Activated naive CD4-positive, alpha-beta T cell treated with anti-CD3 and anti-CD28 coated beads for 36 hours (primary cell): ENCODE measurements at places on chromosomes 1 and 21. TPM values are rescaled to one million over a fixed set of nuclear protein-coding genes. Genes with fewer than 3 reads are reported as not detected.

DNA sequence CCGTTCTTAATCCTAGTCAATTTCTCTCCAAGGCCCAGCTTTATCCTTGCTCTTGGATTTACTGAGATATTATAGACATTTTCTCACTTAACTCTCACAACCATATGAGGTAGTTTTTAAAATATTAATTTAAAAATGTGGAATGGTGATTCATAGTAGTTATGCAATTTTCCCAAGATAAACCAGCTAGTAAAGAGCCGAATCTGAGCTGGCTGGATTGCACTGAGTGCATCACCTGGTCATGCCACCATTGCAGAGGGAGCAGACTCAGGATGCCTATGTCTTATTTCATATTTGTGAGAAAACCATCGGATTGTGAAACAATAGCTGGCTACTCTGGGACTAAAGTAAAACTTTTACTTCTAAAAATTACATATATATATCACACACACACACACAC lies 494.0 kb downstream of the KCNT2 start:
- H3K27ac ChIP-seq: no peak overlapping the region
- H3K4me3 ChIP-seq: no peak overlapping the region
- H3K36me3 ChIP-seq: no peaks in the 10 kb centered on the region
- no peaks in the 10 kb centered on the region for H3K4me1 ChIP-seq

The CLIC6 gene
- total RNA-seq: 0.12 TPM

The FNDC10 gene
- 0.94 TPM for total RNA-seq

The OR2M3 gene
- total RNA-seq: not detected

DNA sequence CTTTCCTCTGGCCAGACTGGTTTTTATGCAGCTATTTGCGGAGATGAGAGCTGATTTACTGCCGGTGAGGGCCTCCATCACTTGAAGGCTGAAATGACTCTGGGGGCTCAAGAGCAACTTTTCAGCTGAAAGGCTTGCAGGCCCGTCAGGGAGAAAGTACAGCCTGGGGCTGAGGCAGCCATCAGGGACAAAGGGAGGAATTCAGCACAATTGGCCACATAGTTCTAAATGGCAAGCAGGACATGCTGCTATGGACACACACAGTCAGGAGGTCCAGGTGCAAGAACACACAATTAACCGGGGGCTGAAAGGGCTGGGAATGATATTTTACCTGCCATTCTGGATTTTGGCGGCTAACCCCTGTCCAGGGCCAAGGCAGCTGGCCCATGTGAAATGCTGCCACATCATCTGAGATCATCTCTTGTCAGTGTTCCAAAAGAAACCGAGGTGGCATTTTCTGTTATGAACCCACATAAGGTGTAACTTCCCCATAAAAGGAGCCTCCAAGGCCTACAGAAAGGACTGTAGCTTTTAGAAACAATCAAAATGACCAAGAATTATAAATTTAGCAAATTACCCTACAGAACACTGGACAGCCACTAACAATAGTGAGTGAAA lies 58.2 kb downstream of the LMX1A start:
- H3K27me3 ChIP-seq: peaks cover 5% of the 10 kb centered on the region
- no peak overlapping the region for H3K27ac ChIP-seq
- H3K4me1 ChIP-seq: no peaks in the 10 kb centered on the region
- DNase-seq: no peak
